ENCODE measurements at places on chromosomes 6 and 20. TPM values are rescaled to one million over a fixed set of nuclear protein-coding genes. Genes with fewer than 3 reads are reported as not detected.

DNA sequence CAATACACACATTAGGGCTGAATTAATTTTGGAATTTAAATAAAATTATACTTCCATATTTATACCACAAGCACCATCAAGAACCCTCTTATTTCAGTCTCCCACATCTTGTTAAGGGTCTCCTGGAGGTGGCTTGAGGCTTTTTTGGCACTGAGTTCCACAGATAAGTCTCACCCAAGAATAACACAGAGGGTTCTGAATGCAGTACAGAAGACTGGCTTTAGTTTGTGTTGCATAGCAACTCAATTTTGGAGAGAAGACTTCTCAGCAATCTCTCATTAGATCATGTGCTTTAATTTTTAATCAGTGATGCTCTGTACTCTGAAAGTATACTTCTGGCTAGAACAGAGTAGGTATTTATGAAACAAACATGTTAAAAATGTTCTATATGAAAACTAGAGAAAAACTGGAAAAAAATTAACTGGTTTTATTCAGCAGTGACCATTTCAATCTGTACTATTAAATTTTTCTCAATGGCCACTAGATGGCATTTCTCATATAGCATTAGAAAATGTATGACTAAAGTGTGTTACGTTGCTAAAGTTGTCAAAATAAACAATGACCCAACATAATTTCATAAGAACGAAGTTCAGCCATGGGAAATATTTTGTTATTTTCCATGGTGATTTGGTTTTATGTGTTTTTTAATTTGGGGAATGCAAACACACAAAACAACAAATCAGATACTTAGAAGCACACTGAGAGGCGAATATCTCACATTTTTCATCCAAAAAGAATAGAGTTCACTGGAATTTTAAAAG, 32.7 kb upstream of the MAP7 start:
- peak; percentile 85 for DNase-seq

DNA sequence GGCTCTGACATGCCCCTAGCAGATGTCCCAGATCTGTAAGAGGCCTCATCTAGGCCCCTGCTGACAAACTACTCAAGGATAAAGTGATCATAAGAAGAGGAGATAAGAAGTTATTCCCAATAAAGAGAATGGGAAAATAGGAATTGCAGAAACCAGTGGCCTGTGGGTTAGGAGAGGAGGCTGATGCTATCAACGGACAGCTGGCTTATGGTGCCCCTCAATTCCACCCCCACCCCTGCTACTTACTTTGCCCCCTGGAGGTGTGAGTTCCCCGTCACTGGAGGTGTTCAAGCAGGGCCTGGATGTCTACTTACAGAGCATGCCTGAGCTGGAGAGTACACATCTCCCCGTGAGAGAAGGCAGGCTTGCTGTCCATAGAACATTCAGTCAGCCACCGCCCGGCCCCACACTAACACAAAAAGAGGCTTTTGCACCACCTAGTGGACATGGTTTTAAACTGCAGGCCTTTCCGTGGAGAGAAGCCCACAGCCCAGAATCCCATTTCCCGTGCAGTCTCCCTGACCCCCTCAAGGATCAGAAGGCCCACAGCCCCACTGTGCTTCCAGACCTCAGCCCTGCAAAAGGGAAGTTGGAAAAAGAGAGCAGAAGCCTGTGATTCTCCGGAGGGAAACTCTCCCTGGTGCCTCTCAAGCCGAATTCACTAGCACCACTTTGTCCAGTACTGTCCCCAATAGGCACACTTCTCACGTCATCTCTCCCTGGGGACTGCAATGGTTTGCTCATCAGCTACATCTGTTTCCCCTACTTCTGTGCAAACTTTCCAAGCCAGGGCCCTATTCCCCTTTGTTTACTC, 23.8 kb upstream of the BNIP5 start:
- DNase-seq: peak; percentile 82

DNA sequence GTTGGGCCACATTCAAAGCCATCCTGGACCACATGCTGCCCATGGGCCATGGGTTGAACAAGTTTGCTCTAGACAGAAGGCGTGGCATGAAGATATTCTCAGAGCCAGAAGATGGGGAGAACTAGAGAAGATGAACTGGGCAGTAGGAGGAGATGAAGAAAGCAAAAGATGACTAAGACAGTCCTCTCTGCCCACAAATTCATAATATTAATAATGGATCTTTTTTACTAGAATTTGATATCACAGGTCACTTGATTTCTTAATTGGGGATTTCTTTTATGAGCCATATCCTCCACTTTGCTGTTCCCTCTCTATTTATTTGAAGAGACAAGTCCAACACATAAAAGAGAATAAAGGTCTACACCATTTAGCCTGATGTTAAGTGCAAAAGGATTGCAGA, 25.5 kb upstream of the EDN1 start:
- DNase-seq: no peak

GRCh38 chr6:81304466-81304865, 448.0 kb downstream of the TENT5A start:
- peak; percentile 42 for DNase-seq

GRCh38 chr6:34412016-34412415, 13.9 kb downstream of the RPS10 start:
- DNase-seq: no peak

The MOG gene
- total RNA-seq: not detected

The EBF4 gene
- 1.5 TPM for total RNA-seq

All from M059J (cell line).